ENCODE measurements at places on chromosomes 6 and 20. TPM values are rescaled to one million over a fixed set of nuclear protein-coding genes. Genes with fewer than 3 reads are reported as not detected.

UBE2C gene
- total RNA-seq, result 219 TPM

GRCh38 chr20:50514035-50514337 lies 3.8 kb downstream of the PTPN1 start:
- H3K4me1 ChIP-seq, result peaks cover 73% of the 10 kb centered on the region
- H3K27ac ChIP-seq, result peak overlapping the region; percentile 81
- H3K36me3 ChIP-seq, result peaks cover 38% of the 10 kb centered on the region

DNA sequence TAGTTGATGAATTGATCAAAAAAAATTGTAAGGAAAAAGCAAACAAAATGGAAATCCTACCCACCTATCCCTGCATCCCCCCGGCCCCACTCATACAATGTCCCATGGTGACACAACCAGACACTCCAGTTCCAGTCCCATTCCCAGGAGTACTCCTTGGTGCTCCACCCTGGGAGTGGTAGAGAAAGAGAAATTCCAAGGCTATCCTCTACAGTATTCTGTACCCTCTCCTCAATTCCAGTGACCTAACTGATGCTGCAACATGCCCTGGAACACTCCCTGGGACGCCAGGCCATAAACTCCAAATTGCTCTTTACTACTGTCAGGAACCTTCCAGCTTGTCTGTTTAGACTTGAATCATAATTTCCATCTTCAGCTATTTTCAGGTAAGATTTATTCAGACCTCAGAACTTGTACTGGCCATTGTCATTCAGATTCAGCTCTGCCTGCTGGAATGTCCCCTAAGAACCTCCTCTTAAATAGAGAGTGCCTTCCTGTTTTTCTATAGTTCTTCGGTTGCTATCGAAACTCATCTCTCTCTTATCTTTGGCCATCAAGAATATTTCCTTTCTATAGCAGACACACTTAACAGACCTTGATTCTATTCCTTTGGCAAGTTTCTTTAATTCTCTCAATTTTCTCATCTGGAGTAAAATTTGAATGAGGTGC lies 8.7 kb downstream of the GPX6 start:
- H3K36me3 ChIP-seq, result no peaks in the 10 kb centered on the region
- H3K27me3 ChIP-seq, result peaks cover 15% of the 10 kb centered on the region
- no peak overlapping the region for H3K4me3 ChIP-seq
- no peak overlapping the region for H3K27ac ChIP-seq

DNA sequence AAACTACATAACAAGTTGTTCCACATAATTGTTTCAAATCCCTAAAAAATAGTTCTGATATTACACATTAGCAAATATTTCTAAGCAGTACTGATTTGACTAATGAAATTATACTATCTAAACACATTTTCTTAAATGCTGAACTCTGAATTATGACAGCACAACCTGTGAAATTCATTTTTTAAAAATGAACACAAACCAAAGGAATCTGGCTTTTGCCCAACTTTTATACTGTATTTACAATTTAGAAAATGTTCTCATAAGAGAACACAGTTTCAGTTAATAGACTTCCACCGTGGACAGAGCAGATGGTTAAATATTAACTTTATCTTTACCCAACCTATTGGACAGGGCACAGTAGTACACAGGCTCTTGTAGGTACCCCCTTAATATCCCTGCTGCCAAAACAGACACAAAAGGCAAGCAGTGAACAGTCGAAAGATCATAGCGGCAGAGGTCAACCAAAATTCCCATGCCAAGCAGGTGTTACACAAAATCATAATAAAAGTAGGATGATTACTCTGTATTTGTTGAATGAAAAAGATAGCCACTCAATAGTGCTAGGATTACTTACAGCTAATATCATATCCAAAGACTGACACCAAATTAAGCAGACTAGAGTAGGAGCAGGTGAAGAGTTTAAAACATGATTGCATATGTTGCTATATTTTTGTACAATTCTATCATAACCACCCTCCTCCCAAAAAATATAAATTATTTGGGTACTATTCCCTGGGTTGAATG lies 122.5 kb downstream of the RNGTT start:
- H3K36me3 ChIP-seq, result peaks cover 49% of the 10 kb centered on the region
- no peaks in the 10 kb centered on the region for H3K4me1 ChIP-seq

GRCh38 chr6:71408787-71409723 lies 120.4 kb downstream of the OGFRL1 start:
- H3K4me3 ChIP-seq, result no peak overlapping the region
- H3K27ac ChIP-seq, result no peak overlapping the region
- H3K4me1 ChIP-seq, result peaks cover 6% of the 10 kb centered on the region
- no peak for DNase-seq

GRCh38 chr20:44683263-44684046 lies 31.7 kb upstream of the CCN5 start:
- no peaks in the 10 kb centered on the region for H3K36me3 ChIP-seq
- H3K4me3 ChIP-seq, result no peak overlapping the region
- H3K27ac ChIP-seq, result no peak overlapping the region
- peaks cover 7% of the 10 kb centered on the region for H3K4me1 ChIP-seq

DNA sequence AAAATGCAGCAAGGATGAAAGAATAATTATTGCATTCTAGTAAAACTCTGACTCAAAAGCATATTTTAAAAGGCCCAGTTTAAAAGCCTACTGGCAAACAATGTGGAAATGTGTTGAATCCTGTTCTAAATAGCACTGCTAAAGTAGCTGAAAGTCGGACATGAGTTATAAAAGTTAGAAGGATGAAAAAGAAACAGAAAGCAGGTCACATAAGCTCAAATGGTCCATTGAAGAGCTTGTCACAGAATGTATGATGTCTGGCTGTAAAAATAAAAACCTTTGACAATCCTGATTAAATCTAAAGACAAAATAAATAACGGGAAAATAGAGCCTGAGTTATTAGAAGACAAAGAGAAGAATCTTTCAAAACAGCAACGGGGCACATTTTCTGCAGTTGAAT lies 218.6 kb upstream of the UFL1 start:
- H3K27ac ChIP-seq, result no peak overlapping the region
- peaks cover 4% of the 10 kb centered on the region for H3K27me3 ChIP-seq
- no peak for DNase-seq
- no peak overlapping the region for H3K4me3 ChIP-seq

- H3K36me3 ChIP-seq, result no peaks in the 10 kb centered on the region
- no peak overlapping the region for H3K4me3 ChIP-seq
- H3K27me3 ChIP-seq, result peaks cover 20% of the 10 kb centered on the region
- no peak overlapping the region for H3K27ac ChIP-seq
- peak; percentile 31 for DNase-seq
Observed at GRCh38 chr20:38114353-38114791, 50.7 kb downstream of the TGM2 start.

DNA sequence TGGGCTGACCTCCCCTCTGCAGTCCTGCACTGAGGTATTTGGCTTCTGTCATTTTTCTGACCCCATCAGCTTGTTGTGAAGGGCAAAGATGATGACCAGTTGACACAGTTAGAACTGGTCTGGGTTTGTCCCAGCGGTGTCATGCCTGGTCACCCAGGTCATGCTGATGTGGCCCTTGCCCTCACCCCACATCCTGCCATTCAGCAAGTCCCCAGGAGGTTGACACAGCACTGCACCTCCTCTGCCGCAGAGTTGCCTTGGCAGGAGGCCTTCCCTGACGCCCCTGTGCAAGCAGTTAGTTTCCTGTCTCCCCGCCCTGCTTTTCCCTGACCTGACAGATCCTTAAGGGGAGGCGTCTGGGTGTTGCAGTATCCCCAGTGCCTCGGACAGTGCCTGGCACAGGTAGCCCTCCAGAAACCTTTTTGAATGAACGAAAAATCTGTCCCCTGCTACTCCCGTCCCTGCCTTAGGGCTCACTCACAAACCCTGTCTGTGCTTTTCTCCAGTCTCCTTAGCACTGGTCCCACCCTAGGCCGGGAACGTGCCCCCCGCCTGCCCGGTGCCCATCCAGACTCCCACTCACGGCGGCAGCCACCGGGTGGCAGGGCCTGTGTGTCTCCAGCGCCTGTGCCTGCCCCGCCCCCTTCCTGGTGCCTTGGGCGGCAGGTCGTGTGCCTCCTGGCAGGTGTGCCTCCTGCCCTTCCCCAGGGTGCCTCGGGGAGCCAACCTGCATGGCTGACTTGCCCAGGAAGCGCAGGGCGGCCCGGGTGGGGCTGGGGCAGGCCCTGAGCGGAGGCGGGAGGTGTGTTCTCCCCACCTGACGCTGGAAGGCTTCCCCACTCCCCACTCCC lies 146.3 kb upstream of the RNF24 start:
- peak; percentile 73 for DNase-seq
- H3K27me3 ChIP-seq, result no peaks in the 10 kb centered on the region
- H3K36me3 ChIP-seq, result no peaks in the 10 kb centered on the region
- peaks cover 36% of the 10 kb centered on the region for H3K4me1 ChIP-seq

DNA sequence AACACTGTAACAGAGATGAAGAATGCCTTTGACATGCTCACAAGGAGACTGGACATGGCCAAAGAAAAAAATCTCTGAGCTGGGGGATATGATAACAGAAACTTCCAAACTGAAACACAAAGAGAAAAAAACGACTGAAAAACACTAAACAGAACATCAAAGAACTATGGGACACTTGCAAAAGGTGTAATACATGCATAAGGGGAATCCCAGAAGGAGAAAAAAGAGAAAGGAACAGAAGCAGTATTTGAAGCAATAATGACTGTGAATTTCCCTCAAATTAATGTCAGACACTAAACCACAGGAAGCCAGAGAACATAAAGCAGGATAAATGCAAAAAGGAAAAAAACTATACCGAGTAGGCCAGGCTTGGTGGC lies 117.4 kb upstream of the ARID1B start:
- peaks cover 32% of the 10 kb centered on the region for H3K27me3 ChIP-seq
- no peaks in the 10 kb centered on the region for H3K36me3 ChIP-seq
- H3K4me1 ChIP-seq, result no peaks in the 10 kb centered on the region
- no peak overlapping the region for H3K4me3 ChIP-seq
- no peak for DNase-seq
- no peak overlapping the region for H3K27ac ChIP-seq

DNA sequence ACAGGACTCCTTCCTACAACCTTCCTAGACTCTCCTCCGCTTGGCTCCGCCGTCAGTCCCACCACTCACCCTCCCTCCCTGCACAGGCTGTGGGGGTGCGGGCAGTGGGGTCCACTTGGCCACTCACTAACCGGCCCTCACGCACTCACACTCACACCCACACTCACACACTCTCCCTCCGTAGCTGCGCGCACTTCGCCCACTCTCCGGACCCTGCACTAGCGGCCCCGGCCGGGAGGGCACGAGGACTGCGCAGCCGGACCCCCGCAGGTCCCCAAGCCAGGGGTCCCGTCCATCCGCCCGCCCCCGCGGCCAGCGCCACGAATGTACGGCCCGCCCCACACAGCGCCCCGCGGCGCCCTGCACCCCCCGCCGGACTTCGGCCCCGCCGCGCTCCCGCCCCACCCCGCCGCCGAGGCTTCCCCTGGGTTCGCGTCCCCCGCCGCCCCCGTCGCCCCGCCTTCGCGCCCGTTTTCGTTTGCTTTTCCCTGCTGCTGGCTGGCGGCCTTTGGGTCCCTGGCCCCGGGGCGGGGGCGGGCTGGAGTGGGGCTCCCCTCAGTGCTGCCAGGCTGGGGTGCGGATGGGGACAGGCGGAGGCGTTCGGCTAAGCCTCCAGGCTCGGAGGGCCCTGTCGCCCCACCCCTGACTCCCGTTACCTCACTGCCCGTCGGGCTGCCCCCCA lies 23.0 kb upstream of the SLC22A7 start:
- H3K36me3 ChIP-seq, result no peaks in the 10 kb centered on the region
- peaks cover 60% of the 10 kb centered on the region for H3K27me3 ChIP-seq
- H3K4me3 ChIP-seq, result peak overlapping the region; percentile 43

- peak overlapping the region; percentile 21 for H3K27ac ChIP-seq
- no peaks in the 10 kb centered on the region for H3K27me3 ChIP-seq
- peaks cover 47% of the 10 kb centered on the region for H3K36me3 ChIP-seq
- no peak overlapping the region for H3K4me3 ChIP-seq
- DNase-seq, result no peak
Observed at GRCh38 chr20:3195590-3196237, 8.8 kb downstream of the DDRGK1 start.

DNA sequence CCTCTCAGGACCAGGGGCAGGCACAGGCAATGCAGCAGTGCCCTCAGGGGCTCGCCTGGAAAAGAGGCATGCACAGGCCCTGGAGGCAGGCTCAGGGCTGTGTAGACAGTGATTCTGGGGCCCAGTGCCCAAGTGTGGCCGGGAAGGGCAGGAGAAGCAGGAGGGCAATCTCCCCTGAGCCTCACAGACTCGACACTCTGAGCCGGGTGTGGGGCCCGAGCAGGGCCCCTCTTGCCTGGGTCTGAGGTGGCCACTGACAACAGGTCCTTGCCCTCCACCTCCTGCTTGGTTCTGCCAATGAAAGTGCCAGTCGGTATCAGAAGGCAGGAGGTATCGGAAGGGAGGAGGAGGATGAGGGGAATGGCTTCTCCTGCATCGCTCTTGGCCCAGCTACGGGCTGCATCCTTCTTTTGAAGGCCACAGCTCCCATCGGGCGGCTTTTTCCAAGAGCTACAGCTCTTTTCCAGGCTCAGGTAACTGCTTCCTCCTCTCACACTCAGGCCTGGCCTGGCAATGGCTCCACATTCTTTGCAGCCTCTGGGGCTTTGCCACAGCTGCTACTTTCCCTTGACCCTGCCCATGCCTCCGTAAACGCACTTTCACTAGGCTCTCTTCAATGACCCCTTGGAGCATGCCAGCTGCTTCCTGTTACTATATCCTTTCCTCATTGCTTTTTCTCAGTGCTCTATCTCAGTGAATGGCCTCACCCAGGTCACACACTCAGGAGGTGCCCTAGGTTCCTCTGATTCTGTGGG lies 24.5 kb downstream of the GABRR2 start:
- no peaks in the 10 kb centered on the region for H3K36me3 ChIP-seq
- H3K27me3 ChIP-seq, result no peaks in the 10 kb centered on the region
- no peak overlapping the region for H3K4me3 ChIP-seq
- H3K4me1 ChIP-seq, result no peaks in the 10 kb centered on the region

- H3K4me3 ChIP-seq, result no peak overlapping the region
- peaks cover 4% of the 10 kb centered on the region for H3K27me3 ChIP-seq
- no peak for DNase-seq
Observed at GRCh38 chr20:5835321-5835821, 85.2 kb downstream of the SHLD1 start.

Measured in activated CD8-positive, alpha-beta memory T cell treated with anti-CD3 and anti-CD28 coated beads, Interleukin-2, amount 10 ng/mL, durations not matched to agents 7 days and 5 days (primary cell).